ENCODE measurements at places on chromosomes 4 and X. TPM values are rescaled to one million over a fixed set of nuclear protein-coding genes. Genes with fewer than 3 reads are reported as not detected.

The CACNA1F gene
- total RNA-seq, result 0.48 TPM

The SHROOM4 gene
- 3.9 TPM for total RNA-seq

The ELK1 gene
- total RNA-seq, result 30.7 TPM

The ART3 gene
- total RNA-seq, result not detected

The ZFYVE28 gene
- total RNA-seq, result 3.6 TPM

The TCEANC gene
- total RNA-seq, result 2.7 TPM

The DSPP gene
- total RNA-seq, result not detected

The IL15 gene
- 0.77 TPM for total RNA-seq

The ADGRL3 gene
- 11.3 TPM for total RNA-seq

The HTN1 gene
- total RNA-seq, result not detected

The GUCY1B1 gene
- 3.6 TPM for total RNA-seq

The GPR143 gene
- 4.7 TPM for total RNA-seq

The GLRA3 gene
- total RNA-seq, result 0.60 TPM

The MAGEB2 gene
- total RNA-seq, result not detected

The XG gene
- 0.55 TPM for total RNA-seq

The BTK gene
- 0.34 TPM for total RNA-seq

The F8A3 gene
- 4.0 TPM for total RNA-seq

The SPATA18 gene
- total RNA-seq, result 17.0 TPM

The SAGE1 gene
- total RNA-seq, result not detected
